ENCODE measurements at places on chromosomes 16 and 17. TPM values are rescaled to one million over a fixed set of nuclear protein-coding genes. Genes with fewer than 3 reads are reported as not detected.

GRCh38 chr17:33650304-33650703 is 357.2 kb upstream of the ASIC2 start:
- DNase-seq = no peak

- no peak for DNase-seq
Observed at GRCh38 chr17:72838581-72838980, 253.9 kb downstream of the SLC39A11 start.

DNA sequence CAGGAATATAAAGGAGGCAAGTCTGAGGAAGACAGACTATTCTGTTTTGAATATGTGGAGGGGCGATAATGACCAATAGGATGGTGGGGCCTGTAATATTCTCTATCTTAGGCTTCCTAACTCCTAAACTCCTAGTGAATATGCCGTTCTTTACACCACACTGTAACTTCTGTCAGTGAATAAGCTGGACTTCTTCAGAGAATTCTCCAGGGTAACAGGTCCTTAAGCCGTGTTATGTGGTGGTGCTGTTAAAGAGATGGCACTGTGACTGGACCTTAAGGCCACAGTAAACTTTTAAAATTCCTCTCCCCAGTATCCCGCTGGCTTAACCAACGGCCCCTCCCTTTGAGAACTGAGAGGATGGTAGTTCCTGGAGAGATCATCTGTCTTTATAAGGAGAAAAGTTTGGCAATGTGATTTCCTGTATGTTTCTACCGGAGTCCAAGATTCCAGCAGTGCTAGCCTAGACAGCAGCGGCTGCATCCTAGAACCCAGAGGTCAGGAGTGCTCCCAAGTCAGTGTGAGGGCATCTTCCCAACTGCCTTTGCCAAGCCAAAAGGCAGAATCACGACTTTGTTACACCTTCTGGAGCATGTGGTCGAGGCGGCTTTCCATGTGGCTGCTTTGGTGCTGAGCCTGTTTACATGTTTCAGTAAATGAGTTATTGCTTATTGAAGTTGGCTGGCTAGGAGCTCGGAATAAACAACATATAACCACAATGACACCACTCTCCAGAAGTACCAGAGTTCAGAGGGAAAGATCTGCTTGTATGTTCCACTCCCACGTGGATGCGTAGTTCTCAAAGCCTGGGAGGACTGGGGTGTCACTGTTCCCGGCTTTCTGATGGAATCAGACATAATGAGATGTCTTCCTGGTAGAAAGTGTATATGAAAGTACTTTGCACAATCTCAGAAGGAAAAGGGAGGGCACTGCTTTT is 41.0 kb downstream of the TUBD1 start:
- peak; percentile 94 for DNase-seq

DNA sequence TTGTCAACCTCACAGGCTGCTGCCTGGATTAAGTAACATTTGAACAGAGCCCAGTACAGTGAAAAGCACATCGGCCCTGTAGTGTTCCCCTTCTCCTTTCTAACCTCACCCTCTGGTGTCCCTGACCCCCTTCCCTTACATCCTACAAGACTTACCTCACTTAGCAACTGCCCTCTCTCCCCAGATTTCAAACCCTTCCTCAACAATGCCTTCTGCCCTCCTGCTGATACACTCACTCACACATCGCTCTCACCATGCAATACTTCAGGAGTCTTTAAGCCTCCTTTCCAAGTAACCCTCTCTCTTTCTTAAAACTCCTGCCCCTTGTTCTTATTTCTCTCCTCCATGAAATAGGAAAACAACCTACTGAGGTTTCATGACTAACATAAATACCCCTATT is 17.8 kb downstream of the ZZEF1 start:
- DNase-seq = no peak

DNA sequence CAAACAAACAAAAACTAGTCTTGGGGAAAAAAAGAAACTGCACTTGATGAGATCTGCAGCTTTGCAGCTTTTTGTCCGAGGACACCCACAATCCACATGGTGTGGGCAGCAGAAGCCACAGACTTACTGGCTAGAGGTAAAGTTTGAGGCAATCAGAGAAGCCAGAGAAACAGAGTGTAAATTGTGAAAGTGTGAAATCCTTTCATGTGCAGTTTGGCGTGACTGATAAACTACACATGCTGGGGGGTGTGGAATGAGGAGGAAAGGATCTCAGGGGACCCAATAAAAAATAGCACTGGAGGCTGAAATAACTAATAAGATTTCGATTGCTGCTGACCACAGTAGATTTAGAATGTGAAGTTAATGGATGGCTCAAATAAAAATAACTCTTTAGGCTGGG is 42.4 kb upstream of the HOXB13 start:
- no peak for DNase-seq

DNA sequence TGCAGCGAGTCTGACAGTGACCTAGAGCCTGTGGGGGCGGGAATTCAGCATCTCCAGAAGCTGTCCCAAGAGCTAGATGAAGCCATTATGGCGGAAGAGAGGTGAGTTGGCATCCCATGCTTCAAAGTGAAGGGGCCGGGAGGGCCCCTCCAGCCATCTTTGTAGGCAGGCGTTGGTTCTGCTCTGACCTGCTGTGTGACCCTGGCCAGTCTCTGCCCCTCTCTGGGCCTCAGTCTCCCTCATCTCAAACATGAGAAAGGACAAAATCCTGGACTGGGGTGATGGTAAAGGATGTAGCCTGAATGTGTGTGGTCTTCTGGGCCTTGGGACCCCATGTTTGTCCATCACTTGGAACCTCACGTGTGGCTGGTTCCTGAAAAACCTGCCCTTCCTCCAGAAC is 5.1 kb downstream of the PIMREG start:
- no peak for DNase-seq

GRCh38 chr17:46772475-46773220 is 45.8 kb downstream of the WNT3 start:
- DNase-seq = no peak

DNA sequence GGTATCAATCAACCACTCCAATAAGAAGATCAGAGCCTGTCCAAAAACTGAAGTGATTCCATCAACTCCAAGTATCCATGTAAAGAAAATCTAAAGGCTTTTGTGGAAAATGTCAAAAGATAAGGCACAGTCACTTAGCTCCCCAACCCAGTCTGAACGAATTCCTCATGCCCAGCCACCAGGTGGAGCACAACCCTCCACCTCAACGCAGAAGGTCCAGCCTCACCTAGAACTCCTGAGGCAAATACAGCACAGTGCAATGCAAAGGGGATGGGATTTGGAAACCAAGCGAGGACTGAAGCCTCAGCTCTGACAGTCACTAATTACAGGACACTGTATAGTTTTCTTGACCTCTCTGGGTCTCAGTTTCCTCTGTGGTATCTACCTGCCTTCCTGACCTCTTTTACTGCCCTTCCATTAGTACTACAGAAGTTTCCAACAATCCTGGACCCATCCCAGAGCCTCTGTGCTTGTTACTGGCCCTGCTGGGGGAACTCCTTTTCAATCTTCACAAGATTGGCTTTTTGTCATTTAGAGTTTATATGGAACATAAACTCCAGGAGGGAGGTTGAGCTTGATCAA is 2.0 kb downstream of the NCBP3 start:
- peak; percentile 40 for DNase-seq

GRCh38 chr17:4006165-4006589 is 41.9 kb upstream of the ATP2A3 start:
- DNase-seq = no peak

ORC6 gene
- total RNA-seq = 60.6 TPM

PMP22 gene
- total RNA-seq = 15.3 TPM

PRSS22 gene
- not detected for total RNA-seq

Measured in M059J (cell line).